ENCODE measurements at places on chromosomes 12 and 14.

- DNase-seq, result peak; percentile 35
Observed at GRCh38 chr12:23771240-23771949, 178.1 kb downstream of the SOX5 start.

DNA sequence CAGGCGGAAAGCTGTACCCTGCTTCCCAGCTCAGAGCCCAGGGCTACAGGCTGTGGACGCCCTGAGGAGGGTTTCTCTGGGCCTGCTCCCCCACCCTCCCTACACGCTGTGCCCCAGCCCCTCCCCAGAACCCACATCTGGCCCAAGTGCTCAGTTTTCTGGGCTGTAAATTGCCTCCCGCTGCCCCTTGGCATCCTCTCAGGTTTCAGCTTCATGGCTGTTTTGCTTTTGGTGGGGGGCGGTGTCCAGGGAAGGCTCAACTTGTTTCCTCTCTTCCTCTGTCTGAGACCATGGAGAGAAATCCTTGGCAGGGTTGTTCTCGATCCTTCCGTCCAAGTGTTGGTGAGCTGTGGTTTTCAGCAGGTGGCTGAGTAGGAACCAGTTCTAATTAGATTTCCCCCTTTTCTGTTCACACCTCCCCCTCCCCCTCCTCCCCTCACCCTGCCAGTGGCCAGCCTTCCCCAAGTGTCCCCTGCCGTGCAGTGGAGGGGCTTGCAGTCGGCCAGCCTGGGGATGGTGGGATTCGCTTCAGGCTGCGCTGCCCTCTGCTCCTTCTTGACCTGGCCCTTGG is 61.8 kb downstream of the TSPAN9 start:
- no peak for DNase-seq

- DNase-seq, result no peak
Observed at GRCh38 chr12:16021676-16022075, 110.5 kb downstream of the DERA start.

DNA sequence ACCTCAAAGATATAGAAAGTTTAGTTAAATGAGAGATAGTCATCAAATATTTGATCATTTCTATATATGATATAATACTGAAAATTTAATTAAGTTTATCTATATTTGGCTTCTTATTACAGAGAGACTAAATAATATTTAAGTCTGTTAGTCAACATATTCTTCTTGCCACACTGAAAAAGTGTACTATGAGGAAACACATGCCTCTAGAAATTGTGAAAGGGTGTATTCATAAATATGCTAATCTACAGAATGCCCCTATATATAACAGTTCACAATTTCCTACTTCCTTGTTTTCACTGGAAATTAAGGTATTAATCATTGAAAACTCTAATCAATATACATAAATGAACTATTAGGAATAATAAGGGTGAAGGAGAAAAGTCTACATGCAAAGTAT is 31.4 kb upstream of the ETV6 start:
- DNase-seq, result no peak

GRCh38 chr14:97624985-97625384 is 827.8 kb downstream of the VRK1 start:
- no peak for DNase-seq

DNA sequence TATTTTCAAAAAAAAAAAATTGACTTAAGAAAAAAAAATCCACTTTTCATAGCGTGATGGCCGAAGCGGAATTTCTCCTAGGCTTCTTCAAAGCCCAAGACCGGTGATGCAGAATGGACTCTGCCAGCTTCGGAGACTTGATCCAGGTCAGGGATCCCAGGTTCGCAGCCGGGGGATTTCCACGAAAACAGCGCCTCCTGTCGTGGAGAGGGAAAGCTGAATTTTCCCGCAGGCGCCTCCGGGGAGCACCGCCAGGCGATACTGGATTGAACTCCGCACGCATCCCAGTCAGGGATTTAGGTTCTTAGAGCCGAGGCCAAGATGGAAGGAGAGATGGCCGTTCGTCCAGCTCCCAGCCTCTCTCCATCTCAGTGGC is 2.1 kb downstream of the TTC6 start:
- DNase-seq, result no peak

DNA sequence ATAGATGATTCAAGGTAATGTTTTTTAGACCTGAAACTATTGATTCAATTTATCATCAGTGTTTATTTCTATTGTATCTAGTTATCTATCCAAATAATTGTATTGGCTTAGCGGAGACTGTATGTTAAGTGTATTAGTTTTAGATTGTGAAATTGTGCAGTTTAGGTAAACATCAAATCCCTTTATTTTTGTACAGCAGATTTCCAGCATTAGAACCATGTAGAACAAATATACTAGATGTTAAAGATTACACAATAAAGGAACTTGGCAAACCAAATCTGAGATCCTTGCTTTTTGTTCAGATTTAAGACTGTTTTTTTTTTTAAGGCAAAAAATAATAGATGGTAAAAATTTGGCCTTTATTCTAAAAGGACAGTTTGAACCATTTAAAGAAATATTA is 39.3 kb downstream of the PPM1A start:
- no peak for DNase-seq

GRCh38 chr14:20642182-20642581 is 691 bp upstream of the OR6S1 start:
- DNase-seq, result no peak

- no peak for DNase-seq
Observed at GRCh38 chr12:50569321-50569720, 64.5 kb downstream of the DIP2B start.

DNA sequence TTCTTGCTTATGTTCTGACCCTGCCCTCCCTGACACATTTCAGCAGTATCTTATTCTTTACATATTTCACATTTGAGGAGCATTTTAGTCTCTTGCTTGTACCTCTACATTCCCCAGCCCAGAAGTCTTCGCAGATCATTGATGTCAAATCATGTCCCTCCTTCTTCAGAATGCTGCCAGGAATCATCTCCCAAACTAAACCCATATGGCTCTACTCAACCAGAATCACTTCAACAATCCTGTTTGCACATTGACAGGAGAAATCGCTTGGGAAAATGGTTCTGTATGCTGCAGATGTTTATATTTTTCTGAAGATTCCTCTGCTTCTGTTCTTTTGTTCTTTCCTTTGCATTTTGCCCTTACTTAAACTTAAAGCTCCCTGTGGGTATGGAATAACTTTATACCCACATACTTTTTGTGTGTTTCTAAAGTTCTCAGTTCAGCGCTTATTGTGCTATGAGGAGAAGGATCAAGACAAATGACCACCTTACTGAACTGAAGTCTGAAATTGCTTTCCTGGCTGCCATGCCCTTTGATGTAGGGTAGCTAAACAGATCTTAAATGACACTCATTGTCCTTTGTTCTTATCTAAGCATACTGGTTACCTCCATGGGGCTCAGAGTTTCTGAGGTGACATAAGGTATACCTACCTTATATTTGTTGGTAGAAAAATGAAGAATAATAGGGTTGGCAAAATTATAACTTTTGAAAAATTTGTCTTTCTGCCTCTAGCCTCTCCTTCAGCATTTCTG is 134.6 kb downstream of the SLC25A21 start:
- no peak for DNase-seq

DNA sequence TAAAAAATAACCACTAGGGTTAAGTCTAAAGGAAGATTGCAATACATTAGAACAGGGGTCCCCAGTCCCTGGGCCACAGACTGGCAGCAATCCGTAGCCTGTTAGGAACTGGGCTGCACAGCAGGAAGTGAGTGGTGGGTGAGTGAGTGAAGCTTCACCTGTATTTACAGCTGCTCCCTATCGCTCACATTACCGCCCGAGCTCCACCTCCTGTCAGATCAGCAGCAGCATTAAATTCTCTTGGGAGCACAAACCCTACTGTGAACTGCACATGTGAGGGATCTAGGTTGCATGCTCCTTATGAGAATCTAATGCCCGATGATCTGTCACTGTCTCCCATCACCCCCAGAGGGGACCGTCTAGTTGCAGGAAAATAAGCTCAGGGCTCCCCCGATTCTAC is 15.5 kb downstream of the ADGRD1 start:
- DNase-seq, result no peak
